ENCODE measurements at places on chromosomes 13 and 19. TPM values are rescaled to one million over a fixed set of nuclear protein-coding genes. Genes with fewer than 3 reads are reported as not detected.

The EFNA2 gene
- total RNA-seq = 0.21 TPM

- DNase-seq = no peak
These were observed 78.2 kb downstream of the SHISA2 start for GRCh38 chr13:25973576-25973975.

- no peak for DNase-seq
These were observed 1379.9 kb downstream of the UQCRFS1 start for GRCh38 chr19:27833031-27833430.

DNA sequence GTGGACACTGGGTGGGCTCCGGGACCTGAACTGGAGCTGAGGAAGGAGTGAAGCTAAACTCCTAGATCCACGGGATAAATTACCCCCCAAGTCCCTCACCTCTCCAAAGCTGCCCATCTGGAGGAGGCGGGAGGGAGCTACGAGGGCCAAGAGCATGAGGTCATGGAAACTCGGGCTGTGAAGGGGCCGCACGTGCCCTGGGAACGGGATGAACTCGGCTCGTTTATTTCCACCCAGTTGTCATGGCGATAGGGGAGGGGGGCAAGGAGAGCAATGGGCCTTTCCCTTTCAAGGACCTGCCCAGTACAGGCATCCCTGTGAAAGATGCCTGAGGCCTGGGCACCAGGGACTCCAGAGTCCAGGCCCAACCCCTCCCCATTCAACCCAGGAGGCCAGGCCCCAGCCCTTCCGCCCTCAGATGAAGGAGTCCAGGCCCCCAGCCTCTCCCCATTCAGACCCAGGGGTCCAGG, 3.8 kb downstream of the PPP1R12C start:
- peak; percentile 81 for DNase-seq

DNA sequence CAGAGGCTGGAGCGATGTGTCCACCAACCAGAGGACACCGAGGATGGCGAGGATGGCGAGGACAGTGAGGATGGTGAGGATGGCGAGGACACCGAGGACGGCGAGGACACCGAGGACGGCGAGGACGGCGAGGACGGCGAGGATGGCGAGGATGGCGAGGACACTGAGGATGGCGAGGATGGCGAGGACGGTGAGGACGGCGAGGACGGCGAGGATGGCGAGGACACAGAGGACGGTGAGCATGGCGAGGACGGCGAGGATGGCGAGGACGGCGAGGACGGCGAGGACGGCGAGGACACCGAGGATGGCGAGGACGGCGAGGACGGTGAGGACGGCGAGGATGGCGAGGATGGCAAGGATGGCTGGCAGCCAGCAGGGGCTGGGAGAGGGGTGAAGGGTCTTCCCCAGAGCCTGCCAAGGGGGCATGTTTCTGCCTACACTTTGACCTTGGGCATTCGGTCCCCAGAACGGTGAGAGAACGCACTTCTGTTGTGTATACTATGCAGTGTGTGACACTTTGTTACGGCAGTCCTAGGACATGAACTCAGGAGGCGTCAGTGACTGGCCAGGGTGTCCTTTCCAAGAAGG, 44.4 kb upstream of the ATP11A start:
- DNase-seq = no peak

GRCh38 chr13:111939666-111940278, 127.2 kb upstream of the SOX1 start:
- no peak for DNase-seq
